ENCODE measurements at places on chromosomes 11 and 22.

GRCh38 chr22:41596776-41597634 is 7.4 kb upstream of the PMM1 start:
- peak; percentile 39 for DNase-seq

DNA sequence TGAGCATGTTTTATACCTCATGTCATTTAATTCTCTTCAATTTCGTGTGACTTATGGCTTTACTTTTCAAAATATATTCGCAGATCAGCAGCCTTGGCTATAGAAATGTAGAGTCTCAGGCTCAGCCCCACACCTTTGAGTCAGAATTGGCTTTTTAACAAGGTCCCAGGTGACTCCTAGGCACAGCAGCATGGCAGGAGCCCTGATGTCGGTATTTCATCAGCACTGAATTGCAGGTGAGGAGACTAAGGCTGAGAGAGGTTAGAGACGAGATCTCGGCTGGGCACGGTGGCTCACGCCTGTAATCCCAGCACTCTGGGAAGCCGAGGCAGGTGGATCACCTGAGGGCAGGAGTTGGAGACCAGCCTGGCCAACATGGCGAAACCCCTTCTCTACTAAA is 196.9 kb upstream of the SEZ6L start:
- no peak for DNase-seq

DNA sequence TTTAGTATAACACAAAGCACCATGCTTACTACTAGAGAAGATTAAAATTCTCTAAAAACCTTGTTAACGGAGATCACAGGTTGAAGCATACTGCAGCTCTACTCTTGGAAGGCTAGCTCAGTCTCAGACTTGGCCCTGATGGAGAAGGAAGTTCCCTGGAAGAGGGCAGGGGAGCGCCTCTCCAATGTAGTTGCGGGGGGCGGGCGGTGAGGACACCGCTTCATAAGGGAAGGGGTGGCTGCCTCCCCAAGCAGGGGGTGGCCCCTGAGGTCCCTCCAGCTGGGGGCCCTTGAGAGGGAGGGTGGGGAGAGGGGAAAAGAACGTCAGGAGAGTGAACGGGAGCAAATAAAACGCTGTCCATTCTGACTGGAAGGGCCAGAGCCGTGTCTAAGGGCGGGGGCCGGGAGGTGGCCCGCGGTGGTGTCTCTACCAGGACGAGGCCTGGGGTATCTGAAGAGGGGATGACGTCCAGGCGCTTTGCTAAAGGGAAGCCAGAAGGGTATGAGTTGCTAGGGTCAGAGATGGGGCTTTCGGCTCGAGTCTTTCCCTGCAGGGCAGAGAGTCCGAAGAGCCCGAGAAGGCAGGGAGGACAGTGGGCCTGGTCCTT is 553 bp upstream of the USP47 start:
- no peak for DNase-seq

DNA sequence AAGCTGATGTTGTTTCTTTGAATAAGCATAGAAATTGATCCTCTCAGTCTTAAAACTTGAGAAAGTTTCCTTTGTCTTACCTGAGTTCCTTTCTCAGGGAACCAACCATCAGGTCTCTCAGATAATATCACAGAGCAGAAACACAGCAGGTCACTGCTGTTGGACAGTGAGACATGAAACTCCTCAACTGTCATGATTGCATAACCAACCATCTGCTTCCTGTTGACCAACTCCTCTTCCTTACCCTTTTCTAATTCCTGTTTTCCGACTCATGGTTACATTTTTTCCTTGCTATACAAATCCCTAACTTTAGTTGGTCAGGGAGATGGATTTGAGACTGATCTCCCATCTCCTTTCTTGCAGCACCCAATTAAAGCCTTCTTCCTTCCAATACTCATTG is 845.3 kb downstream of the FAM181B start:
- DNase-seq, result no peak

DNA sequence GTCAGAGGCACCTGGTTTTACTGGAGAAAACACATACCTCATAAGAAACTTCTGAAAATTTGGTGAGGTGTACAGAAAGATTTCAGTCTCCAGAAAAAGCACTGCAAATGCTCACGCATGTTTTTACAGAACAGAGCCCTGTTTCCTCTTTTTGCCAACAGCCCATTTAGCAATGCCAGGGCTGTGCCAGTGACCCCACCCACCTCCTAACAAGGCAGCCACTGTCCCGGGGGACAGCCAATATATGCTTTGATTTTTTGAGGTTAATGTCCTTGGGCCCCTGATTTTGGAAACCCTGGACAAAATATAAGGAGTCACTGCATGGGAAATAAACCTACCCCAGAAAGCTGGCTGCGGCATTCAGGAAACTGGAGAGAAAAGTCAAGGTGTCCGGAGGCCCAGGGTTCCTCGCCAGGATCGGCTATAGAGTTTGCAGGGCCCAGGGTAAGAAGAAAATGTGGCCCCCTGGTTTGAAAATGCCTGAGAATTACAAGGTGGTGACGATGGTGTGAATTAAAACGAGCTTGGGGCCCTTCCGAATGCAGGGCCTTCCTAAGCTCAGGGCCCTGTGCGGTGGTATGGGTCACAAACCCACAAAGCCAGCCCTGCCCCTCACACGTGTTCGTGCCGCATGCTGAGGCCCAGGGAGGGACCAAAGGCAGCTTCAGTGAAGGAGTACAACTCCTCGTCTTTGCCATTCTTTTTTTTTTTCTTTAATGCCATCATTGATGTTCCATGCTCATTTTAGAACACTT is 71.1 kb upstream of the WNT7B start:
- no peak for DNase-seq

GRCh38 chr11:117421476-117421875 is 93.8 kb downstream of the CEP164 start:
- DNase-seq, result no peak

GRCh38 chr11:131998020-131998419 is 627.6 kb downstream of the NTM start:
- DNase-seq, result no peak

GRCh38 chr11:7548659-7549274 is 35.0 kb downstream of the PPFIBP2 start:
- peak; percentile 32 for DNase-seq

GRCh38 chr11:75592715-75593114 is 30.7 kb downstream of the SERPINH1 start:
- DNase-seq, result no peak

- peak; percentile 37 for DNase-seq
Measured at GRCh38 chr22:37309211-37310074, 27.1 kb downstream of the CYTH4 start.

DNA sequence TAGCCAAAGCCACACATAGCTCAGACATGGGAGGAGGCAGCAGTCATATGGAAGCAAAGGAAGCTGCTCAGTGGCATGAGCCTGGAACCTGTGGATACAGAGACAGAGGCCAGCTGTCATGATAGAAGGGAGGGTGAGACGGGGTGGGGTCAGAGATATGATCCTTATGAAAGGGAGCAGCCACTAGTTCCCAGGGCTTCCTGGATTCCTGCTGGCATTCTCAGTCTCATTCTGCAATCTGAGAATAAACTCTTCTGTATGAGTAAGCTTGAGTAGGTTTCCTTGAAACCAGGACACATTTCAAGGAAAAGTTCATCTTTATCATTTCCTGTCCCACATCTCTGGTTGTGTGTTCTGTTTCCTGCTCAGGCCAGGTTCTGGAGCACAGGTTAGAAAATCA is 220.2 kb upstream of the SNX19 start:
- DNase-seq, result no peak

GRCh38 chr11:103709371-103709770 is 327.1 kb upstream of the DDI1 start:
- DNase-seq, result no peak

- DNase-seq, result no peak
Measured at GRCh38 chr22:50049299-50050195, 8.6 kb downstream of the TTLL8 start.

- no peak for DNase-seq
Measured at GRCh38 chr22:19884161-19884953, 29.7 kb upstream of the GNB1L start.

DNA sequence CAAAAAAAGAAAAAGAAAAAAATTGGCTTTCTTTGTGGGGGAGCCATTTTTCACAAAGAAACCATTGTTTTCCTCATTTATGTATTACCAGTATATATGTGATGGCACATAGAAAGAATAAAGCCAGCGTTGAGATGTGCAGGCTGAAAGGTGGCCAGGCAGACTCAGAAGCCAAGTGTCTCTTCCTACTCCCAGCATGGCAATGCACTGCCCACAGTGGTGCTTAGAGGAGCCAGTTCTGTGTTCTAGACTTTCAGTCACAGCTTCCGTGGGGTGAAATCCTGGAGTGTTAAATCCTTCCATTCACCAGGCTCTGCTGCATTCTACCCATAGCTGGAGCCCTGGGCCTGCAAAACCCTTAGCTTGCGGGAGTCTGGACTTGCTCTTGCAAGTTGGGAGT is 18.9 kb downstream of the SNAP29 start:
- DNase-seq, result no peak

DNA sequence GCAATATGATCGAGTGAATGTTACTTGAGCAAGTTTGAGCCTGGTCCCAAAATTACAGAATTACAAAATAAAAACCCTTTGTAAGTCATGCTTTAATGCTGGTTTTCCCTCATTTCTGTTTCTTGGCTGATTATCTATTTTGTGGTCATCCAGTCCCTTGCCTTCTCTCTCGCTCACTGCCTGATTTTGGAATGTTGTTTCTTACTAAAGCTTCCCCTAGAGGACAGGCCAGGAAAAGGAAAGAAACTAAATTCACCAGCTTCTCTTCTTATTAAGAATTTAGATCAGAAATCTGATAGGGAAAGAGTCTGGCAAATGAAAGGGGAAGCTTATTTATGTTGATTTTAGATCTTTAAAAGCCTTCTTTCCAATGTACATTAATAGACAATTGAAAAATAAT is 16.6 kb upstream of the BDNF start:
- no peak for DNase-seq

GRCh38 chr22:31676700-31677099 is 14.7 kb upstream of the PISD start:
- peak; percentile 92 for DNase-seq

GRCh38 chr11:123707606-123708205 is 33.8 kb downstream of the ZNF202 start:
- DNase-seq, result peak; percentile 48

- peak; percentile 72 for DNase-seq
Measured at GRCh38 chr11:135075740-135076139, 663.7 kb upstream of the B3GAT1 start.

DNA sequence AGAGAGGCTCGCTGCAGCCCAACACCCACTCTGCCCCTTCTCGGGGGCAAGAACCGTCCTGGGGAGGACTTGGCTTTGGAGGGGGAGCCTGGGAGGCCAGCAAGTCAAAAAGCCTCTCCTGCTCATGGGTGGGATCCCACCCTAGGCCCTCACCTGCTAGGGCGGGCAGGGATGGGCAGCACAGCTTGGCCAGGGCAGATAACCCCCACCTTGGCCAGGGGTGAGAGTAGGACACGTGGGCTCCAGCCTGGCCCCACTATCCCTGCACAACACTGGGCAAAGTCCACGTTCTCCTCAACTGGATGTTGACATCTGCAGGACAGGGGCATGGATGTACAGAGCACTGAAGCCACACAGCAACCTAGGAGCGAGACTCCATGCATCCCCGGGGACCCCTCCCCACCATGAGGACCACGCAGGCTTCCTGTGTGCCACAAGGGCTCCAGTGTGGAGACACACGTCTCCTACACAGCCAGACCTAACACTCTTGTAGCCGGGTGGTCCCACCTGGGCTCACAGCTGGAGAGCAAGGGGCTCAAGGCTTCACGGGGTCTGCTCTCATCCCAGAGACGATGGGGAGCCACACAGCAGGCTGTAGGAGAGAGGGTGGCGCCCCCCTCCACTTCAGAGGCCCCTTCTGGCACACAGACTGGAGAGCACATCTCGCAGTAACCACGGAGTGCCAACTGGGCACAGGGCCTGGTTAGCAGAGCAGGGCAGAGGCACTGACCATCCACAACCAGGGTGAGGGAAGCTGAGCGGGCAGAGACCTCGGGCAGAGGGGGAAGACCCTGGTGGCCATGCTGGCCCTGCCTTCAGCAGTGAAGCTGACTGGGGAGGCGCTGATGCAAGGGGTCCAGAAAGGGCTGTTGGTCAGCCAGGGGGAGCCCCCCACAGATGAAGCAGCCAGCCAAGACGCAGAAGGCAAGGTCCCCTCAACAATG is 171.1 kb downstream of the CRYBB2 start:
- DNase-seq, result no peak
